ENCODE measurements at places on chromosomes 6 and 20.
A peak's percentile ranks its signal among the peaks of the same experiment; 100 is the strongest.

- no peak for DNase-seq
Measured at GRCh38 chr6:105072798-105073199, 107.0 kb downstream of the POPDC3 start.

DNA sequence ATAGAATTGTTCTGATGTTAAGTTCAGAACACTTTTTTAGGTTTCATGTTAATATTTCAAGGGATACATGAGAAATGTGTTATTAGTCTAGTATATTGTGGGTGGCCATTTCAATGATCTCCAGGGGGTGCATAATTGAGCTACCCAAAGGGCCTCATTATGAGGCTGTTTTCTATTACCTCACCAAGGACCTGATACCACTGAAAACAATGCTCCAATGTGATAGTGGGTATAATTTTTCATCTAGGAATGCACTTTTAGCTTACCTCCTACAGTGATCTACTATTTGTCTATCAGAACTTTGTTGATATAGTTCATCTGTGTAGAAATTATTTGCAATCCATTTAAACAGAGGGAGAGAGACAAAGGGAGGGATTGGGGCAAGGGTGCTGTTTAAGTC lies 106.8 kb upstream of the HS3ST5 start:
- DNase-seq = no peak

DNA sequence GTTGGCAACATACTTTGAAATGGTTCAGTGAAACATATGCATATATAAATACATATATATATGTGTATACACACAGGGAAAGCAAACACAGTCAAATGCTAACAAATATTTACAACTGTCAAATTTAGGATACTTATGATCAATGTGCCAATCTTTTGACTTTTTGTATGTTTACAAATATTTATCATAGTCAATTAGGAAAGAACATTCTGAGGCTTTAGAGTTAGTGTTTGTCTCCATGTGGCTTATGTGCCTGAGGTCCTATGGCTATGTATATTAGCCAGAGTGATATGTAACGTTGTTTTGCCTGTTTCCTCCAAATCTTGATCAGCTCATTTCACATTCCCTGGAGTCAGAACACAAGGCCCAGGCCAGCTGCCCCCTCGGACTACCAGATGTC lies 126.5 kb upstream of the MAN1A1 start:
- DNase-seq = no peak

DNA sequence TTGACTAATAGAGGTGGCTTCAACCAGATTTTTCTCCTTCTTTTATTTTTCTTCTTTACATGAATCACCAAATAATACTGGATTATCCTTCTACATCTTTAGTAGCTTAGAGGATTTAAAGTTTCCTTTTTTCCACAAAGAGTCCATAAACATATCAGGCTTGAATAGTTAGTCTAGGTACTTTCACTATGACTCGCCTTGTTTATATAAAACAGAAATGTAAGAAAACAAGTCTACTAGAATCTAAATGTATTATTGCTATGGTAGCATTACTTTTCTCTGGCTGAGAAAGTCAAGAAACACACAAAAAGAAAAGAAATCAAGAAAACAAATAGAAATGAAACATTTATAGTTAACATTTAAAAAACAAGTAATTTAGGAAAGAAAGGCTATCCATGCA lies 215.2 kb downstream of the PTPRK start:
- no peak for DNase-seq

GRCh38 chr6:135902756-135903331 lies 51.3 kb downstream of the PDE7B start:
- DNase-seq = no peak

GRCh38 chr20:4047614-4048013 lies 32.3 kb upstream of the RNF24 start:
- no peak for DNase-seq

GRCh38 chr20:43536041-43536816 lies 22.6 kb upstream of the SGK2 start:
- DNase-seq = no peak

DNA sequence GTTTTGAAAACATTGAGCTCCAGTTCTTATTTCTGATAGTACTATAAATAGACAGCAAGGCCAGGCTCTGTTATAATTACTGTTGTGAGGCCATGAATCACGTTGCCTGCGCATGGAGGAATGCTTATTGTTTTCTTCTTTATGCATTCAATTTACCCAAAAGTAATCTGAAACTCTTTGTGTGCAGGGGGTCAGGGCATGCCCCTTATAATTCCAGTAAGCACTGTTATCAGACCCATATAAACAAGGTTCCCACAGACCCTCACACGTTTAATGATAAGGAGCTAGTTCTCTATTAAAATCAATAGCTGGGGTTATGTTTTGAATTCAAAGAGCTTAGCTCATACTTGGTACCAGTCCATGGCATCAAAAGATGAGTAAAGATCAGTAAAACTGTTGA lies 174.8 kb upstream of the ARG1 start:
- no peak for DNase-seq

- no peak for DNase-seq
Measured at GRCh38 chr20:53621482-53622246, 28.0 kb upstream of the ZNF217 start.

- DNase-seq = no peak
Measured at GRCh38 chr6:150372051-150372450, 3.2 kb downstream of the IYD start.

- no peak for DNase-seq
Measured at GRCh38 chr6:10425176-10425974, 10.5 kb upstream of the TFAP2A start.

GRCh38 chr20:33423141-33423834 lies 20.3 kb downstream of the SNTA1 start:
- DNase-seq = no peak

DNA sequence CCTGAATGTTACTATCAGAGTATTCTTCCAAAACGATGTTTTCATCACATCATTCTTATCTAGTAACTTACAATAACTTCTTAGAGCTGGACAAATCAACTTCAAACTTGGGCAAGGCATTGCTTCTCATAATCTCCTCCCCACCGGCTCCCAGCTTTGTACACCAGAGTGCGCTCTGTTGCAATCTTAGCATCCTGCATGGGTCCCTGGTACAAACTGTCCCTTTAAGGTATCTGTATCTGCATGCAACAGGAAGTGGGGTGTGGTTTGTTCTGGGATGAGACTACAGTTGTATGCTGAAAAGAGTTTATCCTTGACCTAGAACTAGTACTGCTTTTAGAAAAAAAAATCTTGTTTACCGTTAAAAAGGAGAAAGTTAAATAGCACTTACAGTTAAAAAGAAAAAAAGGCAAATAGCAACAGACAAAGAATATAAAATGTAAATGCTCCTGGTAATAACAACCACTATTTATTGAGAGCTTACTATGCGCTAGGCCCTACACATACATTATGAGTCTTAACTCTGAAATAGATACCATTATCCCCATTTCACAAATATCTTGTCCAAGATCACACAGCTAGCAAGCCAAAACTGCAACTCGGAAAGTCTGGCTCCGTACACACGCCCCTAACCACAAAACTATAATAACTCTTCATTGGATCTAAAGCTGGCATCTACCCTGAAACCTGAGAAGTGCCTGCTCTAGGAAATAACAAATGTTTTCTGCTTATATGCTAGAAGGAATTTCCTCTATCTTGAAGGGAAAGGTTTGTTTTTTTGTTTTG lies 9.8 kb upstream of the HECA start:
- DNase-seq = peak; percentile 43

- no peak for DNase-seq
Measured at GRCh38 chr20:37356387-37356786, 10.4 kb downstream of the SRC start.

Measured in stimulated activated CD4-positive, alpha-beta T cell treated with anti-CD3 and anti-CD28 coated beads, Interleukin-1b, Interleukin-23, amount 100 ng/mL, for 24 hours (primary cell).